ENCODE measurements at places on chromosomes 12 and 14.
A peak's percentile ranks its signal among the peaks of the same experiment; 100 is the strongest.

GRCh38 chr14:52266179-52266578 is 1.3 kb upstream of the PTGDR start:
- no peak for DNase-seq

- no peak for DNase-seq
Measured at GRCh38 chr14:93267149-93267711, 60.2 kb downstream of the UBR7 start.

DNA sequence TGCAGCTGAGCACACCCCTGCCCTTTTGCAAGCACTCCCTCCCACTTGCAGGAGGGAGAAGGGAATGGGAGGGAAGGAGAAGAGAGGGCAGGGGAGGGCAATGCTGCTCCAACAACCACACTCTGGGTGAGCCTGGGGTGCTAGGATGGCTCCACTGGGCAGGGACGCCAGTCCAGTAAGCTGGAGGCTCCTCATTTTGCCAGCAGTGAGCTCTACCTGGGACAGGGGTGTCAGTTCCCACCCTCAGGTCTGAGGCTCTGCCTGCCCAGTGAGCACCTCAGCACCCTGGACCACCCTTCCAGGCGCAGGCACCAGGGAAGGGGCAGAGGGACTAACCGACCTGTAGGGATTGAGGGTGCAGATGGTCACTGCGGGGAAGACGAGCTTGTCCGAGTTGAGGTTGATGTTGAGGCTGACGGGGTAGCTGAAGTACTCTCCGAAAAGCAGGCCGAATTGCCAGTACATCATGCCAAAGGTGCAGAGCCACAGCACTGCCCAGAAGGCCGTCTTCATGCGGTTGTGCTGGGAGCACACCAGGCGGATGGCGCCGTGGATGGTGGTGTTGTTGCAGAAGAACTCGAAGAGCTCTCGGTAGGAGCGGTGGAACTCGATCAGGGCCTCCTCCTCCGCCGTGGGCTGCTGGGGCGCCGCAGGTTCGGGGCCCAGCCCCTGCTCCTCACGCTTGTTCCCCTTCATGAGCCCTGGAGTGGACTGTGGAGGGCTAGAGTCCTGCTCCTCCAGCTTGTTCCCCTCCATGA is 1.2 kb downstream of the SCNN1A start:
- DNase-seq, result no peak

- DNase-seq, result no peak
Measured at GRCh38 chr14:95522116-95522515, 5.7 kb upstream of the SYNE3 start.

GRCh38 chr12:98294051-98294805 is 221.2 kb upstream of the TMPO start:
- DNase-seq, result no peak

- no peak for DNase-seq
Measured at GRCh38 chr14:61048640-61049039, 67.6 kb downstream of the SLC38A6 start.

GRCh38 chr14:74979442-74980397 is 23.0 kb upstream of the EIF2B2 start:
- no peak for DNase-seq

GRCh38 chr14:27605282-27605681 is 1007.4 kb upstream of the NOVA1 start:
- no peak for DNase-seq

DNA sequence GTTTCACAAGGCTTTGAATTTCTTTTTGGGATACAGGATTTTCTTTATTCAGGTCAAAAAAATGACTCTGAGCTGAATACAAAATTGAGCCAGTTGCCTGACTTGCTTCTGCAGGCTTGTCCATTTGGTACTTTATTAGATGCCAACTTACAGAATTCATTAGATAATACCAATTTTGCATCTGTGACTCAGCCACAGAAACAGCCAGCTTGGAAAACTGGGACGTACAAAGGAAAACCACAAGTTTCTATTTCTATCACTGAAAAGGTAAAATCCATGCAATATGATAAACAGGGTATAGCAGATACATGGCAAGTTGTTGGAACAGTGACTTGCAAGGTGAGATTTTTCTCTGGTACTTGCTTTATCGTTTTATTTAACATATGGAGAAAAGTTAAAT is 5.8 kb downstream of the AP5M1 start:
- no peak for DNase-seq

DNA sequence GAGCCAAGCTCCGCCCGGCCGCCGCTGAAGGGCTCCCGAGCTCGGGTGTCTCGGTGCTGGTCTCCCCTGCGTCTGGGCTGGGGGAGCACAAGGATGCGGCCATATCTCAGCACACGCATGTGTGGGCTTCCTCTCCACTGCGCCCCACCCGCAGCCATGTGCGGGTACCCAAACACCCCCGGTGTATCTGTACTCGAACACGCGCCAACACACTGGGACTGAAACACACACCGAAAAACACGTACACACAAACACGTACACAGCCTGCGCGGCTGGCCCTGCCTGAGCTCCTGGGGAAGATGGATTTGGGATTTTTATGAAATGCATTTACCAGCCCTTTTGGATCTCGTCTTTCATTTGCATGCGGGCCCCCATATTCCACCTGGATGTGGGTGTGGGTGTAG is 897 bp upstream of the TBX3 start:
- no peak for DNase-seq

- no peak for DNase-seq
Measured at GRCh38 chr14:106842687-106843086, 1316.3 kb downstream of the TMEM121 start.

DNA sequence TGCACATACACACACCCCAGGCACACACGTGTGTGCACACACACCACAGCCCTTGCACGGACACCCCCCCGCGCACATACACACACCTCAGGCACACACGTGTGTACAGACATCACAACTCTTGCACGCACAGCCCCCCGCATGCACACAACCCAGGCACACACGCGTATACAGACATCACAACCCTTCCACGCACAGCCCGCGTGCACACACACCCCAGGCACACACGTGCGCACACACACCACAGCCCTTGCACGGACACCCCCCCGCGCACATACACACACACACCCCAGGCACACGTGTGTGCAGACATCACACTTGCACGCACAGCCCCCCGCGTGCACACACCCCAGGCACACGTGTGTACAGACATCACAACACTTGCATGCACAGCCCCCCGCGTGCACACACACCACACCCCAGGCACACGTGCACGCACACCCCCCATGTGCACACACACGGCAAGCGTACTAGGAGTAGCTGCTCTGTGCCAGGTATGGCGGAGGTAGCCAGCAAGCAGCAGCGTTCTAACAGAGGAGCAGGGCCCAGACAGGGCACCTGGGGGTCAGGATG is 18.2 kb upstream of the ANKLE2 start:
- no peak for DNase-seq

GRCh38 chr12:57896115-57896433 is 45.3 kb upstream of the ATP23 start:
- no peak for DNase-seq

DNA sequence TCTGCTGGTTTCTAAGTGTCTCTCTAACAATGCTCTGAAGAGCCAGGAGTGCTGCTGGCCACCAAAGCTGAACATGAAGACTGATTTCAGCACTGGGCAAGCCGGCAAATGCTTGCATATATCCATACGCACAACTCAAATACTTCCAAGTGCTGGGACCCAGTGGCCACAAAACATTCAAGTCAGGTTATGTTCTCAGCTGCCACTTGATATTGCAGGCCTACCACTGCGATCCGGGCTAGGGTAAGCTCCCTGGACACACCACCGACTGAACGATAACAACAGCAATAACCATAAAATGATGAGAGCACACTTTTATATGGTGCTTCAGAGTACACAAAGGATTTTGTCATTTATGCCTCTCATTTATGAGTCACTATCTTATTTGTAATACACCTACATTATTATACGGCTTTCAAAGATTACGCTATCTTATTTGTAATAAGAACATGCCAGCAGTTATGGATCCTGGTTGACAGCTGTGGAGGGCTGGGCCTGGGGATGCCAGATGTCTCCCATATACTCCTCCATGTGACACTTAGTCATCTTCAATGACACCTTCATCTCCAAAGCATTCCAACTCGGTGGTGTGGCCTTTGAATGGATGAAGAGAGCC is 35.5 kb downstream of the CRACR2A start:
- DNase-seq, result no peak

DNA sequence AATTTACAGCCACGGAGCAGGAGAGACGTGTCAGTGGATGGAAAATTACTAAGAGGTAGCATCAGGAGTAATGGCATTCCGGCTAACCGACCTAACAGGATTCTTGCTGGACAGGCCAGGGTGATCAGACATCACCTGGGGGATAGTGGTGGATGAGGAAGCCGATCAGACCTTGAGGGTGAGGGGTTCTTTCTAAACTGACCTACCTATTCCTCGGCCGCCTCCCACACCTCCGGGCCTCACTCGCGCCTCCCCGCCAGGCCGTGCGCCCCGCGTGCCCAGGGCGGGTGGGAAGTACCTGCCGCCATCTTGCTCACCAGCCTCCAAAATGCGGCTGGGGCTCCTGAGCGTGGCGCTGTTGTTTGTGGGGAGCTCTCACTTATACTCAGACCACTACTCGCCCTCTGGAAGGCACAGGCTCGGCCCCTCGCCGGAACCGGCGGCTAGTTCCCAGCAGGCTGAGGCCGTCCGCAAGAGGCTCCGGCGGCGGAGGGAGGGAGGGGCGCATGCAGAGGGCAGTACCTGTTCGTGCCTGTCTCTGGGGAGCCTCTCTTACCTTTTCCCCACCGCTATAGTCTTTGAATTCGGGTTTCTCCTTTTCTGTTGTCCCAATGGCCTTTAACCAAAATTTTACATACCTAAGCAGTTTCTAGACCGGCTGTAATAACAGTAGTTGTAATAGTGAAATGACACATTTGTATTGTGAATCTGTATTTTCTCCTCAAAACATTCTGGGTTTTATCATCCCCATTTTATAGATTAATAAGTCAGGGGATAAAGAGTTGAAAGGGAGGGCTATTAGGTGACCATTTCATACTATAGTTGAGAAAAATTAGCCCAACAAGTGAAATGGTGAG is at the start of gene TMPRSS12:
TSS of gene TMPRSS12 (plus strand) at position 290 of the 857 bp plus-strand sequence. CDS start at position 329, 39 bp downstream.
- no peak for DNase-seq

DNA sequence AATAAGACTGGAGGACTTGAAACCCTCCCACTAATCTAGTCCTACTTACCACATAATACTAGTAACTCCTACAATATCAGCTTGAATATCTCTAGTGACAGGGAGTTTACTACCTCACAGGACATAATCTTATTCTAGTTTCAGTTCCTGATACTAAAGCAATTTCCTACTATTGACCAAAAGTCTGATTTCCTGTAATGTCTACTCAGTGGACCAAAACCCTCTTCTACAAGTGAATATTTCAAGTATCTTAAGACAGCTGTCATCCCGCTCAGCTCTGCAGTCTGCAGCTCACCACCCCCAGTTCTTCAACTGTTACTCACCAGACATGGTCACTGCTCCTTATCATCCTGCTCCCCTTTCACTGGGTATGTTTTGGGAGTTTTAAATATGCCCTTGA is 70.8 kb upstream of the TMCC3 start:
- peak; percentile 63 for DNase-seq

DNA sequence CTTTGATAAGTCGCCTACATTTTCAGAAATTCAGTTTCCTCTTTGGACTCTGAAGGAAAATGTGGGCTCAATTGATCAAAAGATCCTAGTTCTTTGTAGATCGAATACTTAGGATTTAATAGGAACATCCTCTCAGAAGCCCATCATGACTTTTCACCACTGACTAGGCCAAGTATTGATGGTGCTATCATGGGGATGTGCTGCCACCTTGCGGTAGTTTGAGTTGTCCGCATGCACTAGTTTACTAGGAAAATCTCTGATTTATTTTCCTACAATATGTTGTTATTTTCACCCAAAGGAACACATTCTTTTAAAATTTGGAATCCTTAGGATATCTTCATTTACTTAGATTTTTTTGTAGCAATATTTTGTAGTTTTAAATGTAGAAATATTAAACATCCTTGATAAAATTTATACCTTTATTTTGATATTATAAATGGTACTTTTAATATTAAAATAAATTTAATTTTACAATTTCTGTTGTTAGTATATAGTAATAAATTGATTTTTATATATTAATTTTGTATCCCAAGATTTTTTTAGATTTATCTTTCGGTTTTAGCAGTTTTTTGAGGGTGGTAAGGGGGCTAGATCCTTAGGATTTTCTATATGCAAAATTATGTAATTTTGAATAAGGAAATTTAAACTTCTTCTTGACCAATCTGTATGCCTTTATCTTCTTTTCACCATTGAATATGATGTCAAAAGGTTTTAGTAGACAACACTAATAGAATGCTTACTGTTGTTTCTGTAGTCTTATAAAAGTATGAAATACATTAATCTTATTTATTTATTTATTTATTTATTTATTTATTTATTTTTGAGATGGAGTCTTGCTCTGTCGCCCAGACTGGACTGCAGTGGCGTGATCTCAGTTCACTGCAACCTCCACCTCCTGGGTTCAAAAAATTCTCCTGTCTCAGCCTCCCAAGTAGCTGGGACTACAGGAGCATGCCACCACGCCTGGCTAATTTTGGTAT is 52.9 kb upstream of the OR9K2 start:
- DNase-seq, result no peak

GRCh38 chr14:58072288-58073071 is 79.5 kb downstream of the ARMH4 start:
- DNase-seq, result peak; percentile 3

- DNase-seq, result no peak
Measured at GRCh38 chr12:20477672-20478071, 109.3 kb downstream of the PDE3A start.

DNA sequence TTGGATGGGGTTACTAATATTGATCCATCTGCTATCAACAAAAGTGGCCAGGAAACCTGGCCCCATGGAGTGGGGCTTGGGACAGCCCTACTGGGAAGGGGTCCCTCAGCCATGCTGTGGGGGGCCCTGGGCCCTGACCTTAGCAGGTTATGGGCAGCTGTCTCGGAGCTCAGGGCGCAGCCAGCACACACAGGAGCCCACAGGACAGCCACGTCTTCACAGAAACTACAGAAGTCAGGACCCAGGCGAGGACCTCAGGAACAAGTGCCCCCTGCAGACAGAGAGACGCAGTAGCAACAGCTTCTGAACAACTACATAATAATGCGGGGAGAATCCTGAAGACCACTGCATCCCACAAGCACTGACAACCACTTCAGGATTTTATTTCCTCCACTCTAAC is 11.9 kb upstream of the FKBP11 start:
- no peak for DNase-seq

GRCh38 chr12:50620109-50620977 is 115.6 kb downstream of the DIP2B start:
- DNase-seq, result peak; percentile 17

DNA sequence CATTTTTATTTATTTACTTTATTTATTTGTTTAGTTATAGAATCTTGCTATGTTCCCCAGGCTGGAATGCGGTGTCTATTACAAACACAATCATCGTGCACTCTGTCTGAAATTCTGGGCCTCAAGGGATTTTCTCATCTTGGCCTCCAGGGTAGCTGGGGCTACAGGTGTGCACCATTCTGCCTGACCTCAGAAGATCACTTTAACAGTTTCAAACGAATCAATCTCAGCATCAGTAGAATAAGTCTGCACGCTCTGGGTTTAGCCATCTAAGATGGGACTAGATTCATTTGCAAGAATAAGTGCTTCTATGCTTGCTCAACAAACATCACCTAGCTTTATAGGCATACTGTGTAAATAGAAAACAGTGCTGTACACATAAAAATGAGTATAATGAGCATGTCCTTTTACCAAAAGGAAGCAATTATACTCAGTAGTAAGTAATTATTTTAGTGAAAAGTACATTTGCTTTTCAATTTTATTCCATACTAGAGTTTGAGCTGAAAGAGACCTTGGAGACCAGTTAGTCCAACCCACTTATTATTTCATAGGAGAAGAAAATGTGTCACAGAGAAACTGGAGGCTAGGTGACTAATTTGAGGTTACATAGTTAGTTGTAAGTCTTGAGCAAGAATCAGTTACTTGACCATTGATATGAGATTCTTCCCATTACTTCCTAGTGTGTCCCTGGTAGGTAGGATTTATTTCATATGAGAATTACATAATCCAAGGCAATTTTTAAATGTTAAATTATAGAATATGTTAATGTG is 456.5 kb upstream of the LMO3 start:
- no peak for DNase-seq

Measured in GM06990 (cell line).